Ovary (tissue), 10 donors: ENCODE measurements at places on chromosomes 7 and 10. TPM values are rescaled to one million over a fixed set of nuclear protein-coding genes. Genes with fewer than 3 reads are reported as not detected.

TAS2R4 gene
- 2.1 TPM for total RNA-seq

C10orf105 gene
- 0.12 TPM for total RNA-seq

ADD3 gene
- total RNA-seq = 93.2 TPM

ANKRD61 gene
- total RNA-seq = 1.5 TPM

CFAP43 gene
- total RNA-seq = 5.3 TPM

CCDC172 gene
- not detected for total RNA-seq

ELN gene
- total RNA-seq = 39.1 TPM

LRGUK gene
- total RNA-seq = 7.0 TPM

SEMA3C gene
- total RNA-seq = 60.5 TPM

PNLIPRP3 gene
- not detected for total RNA-seq

NME8 gene
- not detected for total RNA-seq

PLPP4 gene
- total RNA-seq = not detected

TCAF2 gene
- 3.2 TPM for total RNA-seq

KIAA1549 gene
- 3.6 TPM for total RNA-seq

ACSM6 gene
- not detected for total RNA-seq

LRRC4 gene
- total RNA-seq = 7.1 TPM

PBLD gene
- 2.5 TPM for total RNA-seq

STAM gene
- 22.1 TPM for total RNA-seq

NKX6-2 gene
- not detected for total RNA-seq

SMKR1 gene
- total RNA-seq = not detected

ST8SIA6 gene
- not detected for total RNA-seq

VSTM4 gene
- 33.6 TPM for total RNA-seq

IDI1 gene
- 22.2 TPM for total RNA-seq

SPDYE6 gene
- not detected for total RNA-seq

HTRA1 gene
- total RNA-seq = 432 TPM

MXI1 gene
- total RNA-seq = 55.3 TPM

CHAT gene
- total RNA-seq = not detected

LDB3 gene
- total RNA-seq = 3.8 TPM

MUC3A gene
- 0.36 TPM for total RNA-seq

CTBP2 gene
- 89.4 TPM for total RNA-seq

WIPF3 gene
- 49.8 TPM for total RNA-seq

SPDYE2 gene
- total RNA-seq = 0.43 TPM

EBF3 gene
- 2.6 TPM for total RNA-seq

ANKRD26 gene
- 9.1 TPM for total RNA-seq

ADAM22 gene
- 7.2 TPM for total RNA-seq

HABP2 gene
- 0.13 TPM for total RNA-seq

GIMAP5 gene
- total RNA-seq = 6.6 TPM

RET gene
- 0.12 TPM for total RNA-seq

LIPJ gene
- 0.20 TPM for total RNA-seq

MICU1 gene
- 29.9 TPM for total RNA-seq

CCAR1 gene
- 52.2 TPM for total RNA-seq

CYP2E1 gene
- 3.7 TPM for total RNA-seq

SP8 gene
- total RNA-seq = not detected

SLC25A40 gene
- 24.9 TPM for total RNA-seq

RASSF4 gene
- total RNA-seq = 4.8 TPM

CNPY1 gene
- total RNA-seq = not detected

CD36 gene
- total RNA-seq = 13.6 TPM

DIP2C gene
- total RNA-seq = 25.7 TPM

GNAT3 gene
- not detected for total RNA-seq

SPDYE9 gene
- not detected for total RNA-seq

ARL4A gene
- total RNA-seq = 10.4 TPM
